ENCODE measurements at places on chromosomes 2 and 18.

DNA sequence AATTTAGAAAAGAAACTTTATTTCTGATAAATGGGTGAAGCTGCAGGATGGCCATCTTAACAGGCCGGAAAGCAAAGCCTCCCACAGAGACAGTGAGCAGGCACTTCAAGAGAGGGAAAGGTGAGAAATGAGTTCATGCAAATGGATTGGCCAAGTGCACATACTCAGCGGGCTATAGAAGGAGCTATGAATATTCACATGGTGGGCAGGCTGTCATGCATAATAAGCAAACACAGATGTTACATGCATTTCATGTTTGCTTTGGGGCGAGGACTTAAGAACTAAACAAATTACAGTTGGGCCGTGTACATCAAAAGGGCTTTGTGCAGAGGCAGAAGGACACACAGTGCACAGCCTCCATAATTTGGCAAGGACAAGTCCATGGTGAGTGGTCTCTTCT lies 69.8 kb upstream of the MAL start:
- DNase-seq = no peak

DNA sequence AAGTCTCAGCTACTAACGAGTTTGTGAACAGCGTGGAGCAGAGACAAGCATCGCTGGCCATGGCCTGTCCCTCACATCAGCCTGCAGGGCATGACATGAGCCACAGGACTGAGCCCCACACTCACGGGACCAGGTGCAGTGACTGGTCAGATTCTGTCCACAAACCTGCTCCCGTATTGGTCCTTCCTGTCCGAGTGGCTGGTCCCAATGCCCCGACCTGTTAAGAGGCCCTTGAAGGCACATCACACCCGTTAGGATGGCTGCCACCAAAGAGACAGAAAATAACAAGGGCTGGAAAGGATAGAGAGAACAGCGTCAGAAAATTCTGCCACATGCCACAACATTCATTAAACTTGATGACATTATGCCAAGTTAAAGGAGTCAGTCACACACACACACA lies 403.2 kb upstream of the MYT1L start:
- no peak for DNase-seq

- DNase-seq = no peak
Observed at GRCh38 chr18:22604986-22605421, 187.3 kb upstream of the CTAGE1 start.

GRCh38 chr2:65686928-65687521 lies 254.6 kb upstream of the SPRED2 start:
- DNase-seq = no peak

- DNase-seq = no peak
Observed at GRCh38 chr2:162085090-162085891, 11.3 kb upstream of the DPP4 start.

Measured in stimulated activated CD4-positive, alpha-beta T cell treated with anti-CD3 and anti-CD28 coated beads, Interleukin-4, amount 100 ng/mL, for 1 hour (primary cell).